Activated naive CD4-positive, alpha-beta T cell treated with Interleukin-2 at 50 U/mL for 16 hours (primary cell): ENCODE measurements at places on chromosomes 11 and 22.
A peak's percentile ranks its signal among the peaks of the same experiment; 100 is the strongest.

DNA sequence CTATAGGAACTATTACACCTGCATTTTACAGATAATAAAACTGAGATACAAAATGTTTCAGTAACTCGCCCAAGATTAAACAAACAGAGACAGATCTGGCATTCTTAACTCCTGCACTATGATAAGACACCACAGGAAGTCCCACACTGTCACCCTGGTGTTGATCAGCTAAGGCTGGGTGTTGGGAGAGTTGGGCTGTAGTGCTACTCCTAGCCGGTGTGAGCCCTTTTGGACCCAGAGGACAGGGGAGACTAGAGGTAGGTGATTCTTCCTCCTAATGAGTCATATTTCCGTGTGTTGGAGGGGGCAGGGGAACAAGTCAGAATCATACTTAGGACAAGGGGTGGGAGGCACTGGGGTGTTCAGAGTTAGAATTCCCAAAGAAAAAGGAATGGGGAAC, 353.2 kb upstream of the TENM4 start:
- DNase-seq = no peak

DNA sequence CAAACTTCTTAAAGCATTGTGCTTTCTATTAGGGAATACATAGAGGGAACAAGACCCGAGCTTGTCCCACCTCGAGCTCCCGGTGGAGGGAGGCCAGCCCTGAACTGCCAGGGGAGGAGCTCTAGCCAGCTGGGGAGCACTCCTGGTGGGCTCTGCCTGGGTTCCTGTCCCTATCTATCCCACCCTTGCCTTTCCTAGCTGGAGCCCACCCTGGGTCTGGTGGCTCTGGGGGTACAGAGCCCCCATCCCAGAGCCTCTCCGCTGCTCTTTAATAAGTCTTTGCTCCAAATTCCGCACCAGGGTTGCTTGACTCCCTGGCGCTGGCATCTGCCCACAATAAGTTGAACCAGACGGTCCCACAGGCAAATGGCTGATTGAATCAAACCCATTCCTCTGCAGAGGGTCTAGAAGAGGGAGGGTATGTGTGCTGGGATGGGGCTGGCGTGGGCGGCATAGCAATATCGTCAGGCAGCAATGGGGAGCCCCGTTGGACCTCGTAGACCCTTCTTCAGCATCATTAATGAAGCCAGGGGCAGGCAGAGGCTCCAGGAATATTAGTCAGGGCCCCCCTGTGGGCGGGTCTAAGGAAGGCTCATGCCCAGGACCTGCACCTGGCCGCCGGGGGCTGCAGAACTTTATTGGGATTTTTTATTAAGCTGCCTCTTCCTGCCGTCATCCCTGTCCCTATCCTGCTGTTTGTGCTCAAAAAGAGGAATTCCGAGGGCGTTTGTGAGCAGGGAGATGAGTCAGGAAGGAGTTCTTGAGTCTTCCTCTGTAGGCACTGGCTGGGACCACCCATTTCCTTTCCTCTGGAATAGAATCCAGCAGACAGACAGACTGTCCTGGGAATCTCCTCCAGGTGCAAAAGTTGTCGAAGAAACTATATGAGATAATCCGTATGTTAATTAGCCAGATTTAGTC, 38.5 kb upstream of the RIC3 start:
- DNase-seq = no peak

GRCh38 chr11:42299780-42300179, 840.3 kb upstream of the LRRC4C start:
- no peak for DNase-seq

DNA sequence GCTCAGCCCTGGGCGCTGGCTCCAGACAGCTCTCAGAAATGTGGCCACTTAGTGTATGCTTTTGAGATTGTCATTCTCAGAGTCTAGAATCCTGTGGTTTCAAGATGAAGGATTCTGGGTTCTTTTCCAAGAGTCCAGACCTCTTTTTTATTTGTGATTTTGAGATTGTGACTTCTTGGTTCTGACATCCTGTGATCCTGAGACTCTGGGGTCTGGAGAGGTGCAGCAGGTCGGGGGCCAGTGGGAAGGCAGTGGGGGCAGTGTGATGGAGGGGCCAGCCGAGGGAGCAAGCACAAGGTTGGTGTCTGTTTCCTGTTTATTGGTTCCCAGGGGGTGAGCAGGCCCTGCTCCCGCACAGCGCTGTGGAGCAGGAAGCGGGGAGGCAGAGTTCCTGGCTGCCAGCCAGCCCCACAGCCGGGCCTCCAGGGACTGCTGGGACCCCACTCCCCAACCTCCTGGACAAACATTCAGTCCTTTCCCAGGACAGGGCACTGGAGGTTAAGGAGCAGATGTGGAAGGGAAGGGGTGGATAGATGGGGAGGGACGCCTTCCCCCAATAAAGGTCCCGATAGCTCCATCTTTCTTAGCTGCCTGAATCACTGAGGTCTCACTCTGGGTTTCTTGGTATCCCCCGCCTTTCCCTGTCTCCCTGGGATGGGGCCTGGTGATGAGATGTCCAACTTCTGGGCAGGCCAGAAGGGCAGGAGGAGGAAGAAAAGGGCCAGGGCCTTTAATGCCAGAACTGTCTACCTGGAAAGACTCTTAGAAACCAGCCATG, 13.7 kb downstream of the ARHGEF17 start:
- DNase-seq = no peak

GRCh38 chr11:4072668-4073285, 21.8 kb upstream of the RRM1 start:
- peak; percentile 34 for DNase-seq

- DNase-seq = no peak
These were observed 9.2 kb upstream of the APOL5 start for GRCh38 chr22:35708453-35708852.

GRCh38 chr11:826836-827145, 928 bp upstream of the CRACR2B start:
- DNase-seq = no peak

GRCh38 chr11:45252134-45252856, 33.8 kb downstream of the SYT13 start:
- peak; percentile 28 for DNase-seq

DNA sequence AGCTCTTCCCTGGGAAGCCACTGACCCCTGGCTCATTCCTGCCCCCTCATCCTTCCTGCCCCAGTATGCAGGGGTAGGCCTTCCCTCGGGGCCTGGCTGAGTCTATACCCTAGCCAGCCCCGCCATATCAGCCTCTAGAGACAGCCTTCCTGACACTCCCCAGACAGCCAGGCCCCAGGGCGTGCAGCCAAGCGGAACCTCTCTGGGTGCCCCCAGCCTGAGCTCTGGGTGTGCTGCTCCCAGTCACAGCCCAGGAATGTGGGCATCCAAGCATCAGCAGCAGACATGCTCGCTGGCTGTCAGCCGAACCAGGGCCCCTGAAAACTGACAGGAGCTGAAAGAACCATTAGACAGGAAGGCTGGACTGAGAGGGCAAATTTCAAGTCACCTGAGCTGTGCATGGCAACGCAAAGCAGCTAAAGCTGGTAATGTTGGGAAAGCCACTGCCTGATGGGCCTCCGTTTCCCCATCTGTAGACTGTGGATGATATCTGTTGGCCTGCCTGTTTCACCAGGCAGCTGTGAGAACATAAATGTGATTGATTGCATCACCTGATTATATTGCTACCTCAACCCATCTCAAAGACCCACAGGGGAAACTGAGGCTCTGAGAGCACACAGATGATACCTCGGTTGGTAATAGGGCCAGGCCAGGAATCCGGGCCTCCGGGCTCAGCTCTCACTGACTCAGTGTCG, 93.2 kb downstream of the LRRC32 start:
- no peak for DNase-seq

DNA sequence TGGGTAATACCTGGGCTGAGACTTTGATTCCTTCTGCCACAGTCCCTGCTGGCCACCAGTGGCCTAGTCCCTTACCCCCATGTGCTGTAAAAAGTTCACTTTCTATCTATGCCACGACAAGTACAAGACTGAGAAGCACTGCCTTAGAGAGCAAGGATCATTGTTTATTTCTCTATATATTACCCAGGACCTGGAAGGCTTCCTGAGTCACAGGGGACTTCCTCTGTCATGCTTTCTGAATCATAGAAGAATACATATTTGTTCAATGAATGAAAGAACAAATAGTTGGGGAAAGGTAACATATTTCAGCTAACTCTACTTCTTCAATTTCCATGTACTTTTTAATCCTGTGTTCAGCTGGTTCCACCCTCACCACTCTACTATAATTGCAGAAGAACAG, 5.5 kb upstream of the SYT9 start:
- DNase-seq = no peak

GRCh38 chr11:77038029-77038824, 4.0 kb downstream of the B3GNT6 start:
- no peak for DNase-seq

DNA sequence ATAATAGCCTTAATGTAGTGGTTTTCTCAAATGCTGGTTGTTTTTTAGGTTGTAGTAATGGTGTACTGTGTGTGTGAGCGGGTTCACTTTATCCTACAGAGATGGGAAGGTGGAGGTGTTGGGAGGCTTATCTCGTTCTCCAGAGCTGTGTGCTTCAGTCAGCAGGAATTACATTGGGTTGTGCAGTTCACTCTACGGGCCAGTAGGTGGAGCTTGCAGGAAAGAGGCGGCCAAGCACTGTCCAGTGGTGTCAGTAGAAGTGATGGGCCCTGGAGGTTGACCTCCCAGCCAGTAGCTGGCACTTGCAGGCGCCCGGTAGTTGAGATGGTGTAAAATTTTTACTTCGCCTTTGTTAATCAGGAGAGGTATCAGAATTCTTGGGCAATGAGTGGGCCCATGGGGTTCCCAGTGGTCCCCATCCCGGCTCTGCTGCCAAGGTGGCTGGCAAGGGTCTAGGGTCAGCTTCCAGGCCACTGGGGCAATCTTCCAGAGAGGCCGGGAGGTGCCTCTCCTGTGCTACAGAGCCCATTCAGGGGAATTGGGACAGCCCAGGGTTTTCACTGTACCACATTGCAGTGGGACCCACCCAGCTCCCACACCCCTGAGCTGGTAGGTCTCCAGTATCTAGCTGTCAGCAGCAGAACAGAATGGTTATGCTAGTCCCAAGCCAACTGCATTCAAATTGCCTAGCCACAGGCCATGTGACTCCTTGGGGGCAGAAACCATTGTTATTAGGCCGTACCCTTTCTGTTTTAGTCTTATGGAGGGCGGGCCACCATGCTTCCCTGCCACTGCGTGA, 43.9 kb downstream of the BIRC2 start:
- peak; percentile 62 for DNase-seq

GRCh38 chr11:97615546-97615945, 1225.7 kb downstream of the JRKL start:
- no peak for DNase-seq

DNA sequence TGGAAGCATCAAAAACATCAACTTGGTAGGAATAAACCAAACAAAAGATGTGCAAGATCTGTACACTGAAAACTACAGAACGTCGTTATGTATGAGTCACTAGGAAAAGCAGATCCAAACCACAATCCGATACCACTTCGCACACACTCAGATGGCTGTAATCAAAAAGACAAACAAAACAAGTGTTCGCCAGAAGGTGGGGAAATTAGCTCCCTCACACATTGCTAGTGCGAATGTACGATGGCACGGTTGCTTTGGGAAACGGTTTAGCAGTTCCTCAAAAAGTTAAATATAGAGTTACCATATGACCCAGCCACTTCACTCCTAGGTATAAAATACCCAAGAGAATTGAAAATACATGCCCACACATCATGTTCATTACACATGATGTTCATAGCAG, 14.8 kb upstream of the CARD10 start:
- no peak for DNase-seq

- no peak for DNase-seq
These were observed 66.1 kb downstream of the RBMXL2 start for GRCh38 chr11:7154881-7155361.

DNA sequence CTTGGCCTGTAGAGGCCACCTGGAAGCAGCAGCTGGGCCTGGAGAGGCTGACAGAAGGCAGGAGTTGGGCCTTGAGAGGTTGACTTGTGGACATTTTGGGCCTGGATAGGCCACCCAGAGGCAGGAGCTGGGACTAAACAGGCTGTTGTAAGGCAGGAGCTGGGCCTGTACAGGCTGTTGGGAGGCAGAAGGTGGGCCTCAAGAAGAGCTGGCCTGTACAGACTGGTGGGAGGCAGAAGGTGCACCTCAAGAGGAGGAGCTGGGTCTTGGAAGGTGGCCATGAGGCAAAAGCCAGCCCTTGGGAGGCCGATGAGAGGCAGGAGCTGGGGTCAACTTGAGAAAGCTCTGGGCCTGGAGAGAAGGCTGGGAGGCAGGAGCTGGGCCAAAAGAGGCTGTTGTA, 45.3 kb downstream of the OR4C45 start:
- DNase-seq = no peak

GRCh38 chr22:45413368-45414211, at the start of the genes RIBC2 and SMC1B:
Gene RIBC2 (plus strand): TSS chr22:45413693. CDS start chr22:45413887, 194 bp downstream.
Gene SMC1B (minus strand): TSS chr22:45413599. CDS start chr22:45413567, 32 bp downstream.
- DNase-seq = peak; percentile 81

DNA sequence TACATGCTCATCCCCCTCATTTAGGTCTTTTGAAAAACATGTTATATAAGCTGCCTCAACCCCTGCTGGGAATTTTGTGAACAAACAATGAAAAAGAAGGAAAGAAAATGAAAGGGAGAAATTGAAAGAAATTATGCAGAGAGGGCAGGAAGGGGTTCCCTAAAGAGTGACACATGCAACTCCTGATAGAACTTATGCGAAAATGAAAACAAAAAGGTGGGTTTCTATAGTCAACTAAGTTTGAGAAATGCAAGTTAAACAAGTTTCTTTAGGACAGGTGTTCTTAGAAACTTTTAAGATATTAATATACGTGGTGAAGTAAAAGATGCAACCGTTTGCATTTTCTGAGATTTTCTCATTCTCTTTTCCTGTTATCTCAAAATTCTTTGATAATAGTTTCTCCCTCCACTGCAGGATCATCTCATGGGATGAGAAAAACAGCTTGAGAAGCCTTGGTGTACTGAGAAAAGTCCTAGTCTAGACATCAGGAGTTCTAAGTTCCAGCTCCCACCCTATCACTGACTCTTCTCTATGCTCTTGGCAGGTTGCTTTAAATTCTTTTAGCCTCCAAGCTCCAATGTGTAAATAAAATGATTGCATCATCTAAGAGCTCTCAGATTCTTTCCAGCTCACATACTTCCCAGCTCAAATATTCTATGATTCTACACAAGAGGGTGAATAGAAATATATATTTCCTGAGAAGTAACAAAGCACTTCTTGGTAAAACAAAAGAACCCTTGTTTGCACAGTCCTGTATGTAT, 109.2 kb downstream of the FAM76B start:
- DNase-seq = no peak

DNA sequence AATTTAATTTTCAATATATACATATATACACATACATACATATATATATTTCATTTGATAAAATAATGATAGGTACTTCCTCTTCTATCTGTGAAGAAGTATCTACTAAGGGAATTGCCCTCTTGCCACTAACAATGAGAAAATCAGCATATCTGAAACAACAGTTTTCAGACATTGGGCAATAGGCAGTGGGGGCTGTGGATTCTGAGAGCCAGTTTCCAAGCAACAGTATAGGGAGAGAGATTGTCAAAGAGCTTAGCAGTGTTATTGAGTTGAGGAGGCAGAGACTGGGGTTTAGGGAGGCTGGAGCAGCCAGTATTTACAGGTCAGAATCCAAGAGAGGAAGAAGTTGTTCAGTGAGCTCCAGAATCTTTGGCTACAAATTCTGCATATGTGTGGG, 119.3 kb downstream of the ARFGAP2 start:
- DNase-seq = no peak

- no peak for DNase-seq
These were observed 10.3 kb downstream of the PLAAT2 start for GRCh38 chr11:63552921-63553320.
